ENCODE measurements at places on chromosomes 7 and 10.

DNA sequence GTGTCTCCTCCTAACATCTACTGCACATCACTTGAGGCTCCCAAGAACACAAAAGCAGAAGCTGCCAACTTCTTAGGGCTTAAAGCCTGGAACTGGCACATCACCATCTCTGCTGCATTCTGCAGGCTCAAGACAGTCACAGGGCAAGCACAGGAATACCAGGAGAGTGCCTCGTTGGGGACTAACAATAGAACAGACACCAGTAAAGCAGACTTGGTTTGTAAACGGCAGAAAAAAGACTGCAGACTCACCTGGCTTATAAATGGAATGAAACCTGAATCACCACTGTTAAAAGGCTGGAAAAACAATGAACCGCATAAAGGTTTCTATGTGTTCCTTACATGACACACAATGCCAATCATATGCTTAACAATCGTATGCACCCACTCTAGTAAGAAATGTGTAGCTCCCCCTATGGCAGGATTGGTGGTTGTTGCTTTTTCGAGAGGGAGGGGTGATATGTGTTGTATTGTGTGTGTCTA is 12.8 kb downstream of the RHEB start:
- H3K36me3 ChIP-seq = no peaks in the 10 kb centered on the region
- H3K4me3 ChIP-seq = no peak overlapping the region
- no peak overlapping the region for H3K27ac ChIP-seq
- peaks cover 50% of the 10 kb centered on the region for H3K4me1 ChIP-seq
- ATAC-seq = no peak
- no peaks in the 10 kb centered on the region for H3K27me3 ChIP-seq

DNA sequence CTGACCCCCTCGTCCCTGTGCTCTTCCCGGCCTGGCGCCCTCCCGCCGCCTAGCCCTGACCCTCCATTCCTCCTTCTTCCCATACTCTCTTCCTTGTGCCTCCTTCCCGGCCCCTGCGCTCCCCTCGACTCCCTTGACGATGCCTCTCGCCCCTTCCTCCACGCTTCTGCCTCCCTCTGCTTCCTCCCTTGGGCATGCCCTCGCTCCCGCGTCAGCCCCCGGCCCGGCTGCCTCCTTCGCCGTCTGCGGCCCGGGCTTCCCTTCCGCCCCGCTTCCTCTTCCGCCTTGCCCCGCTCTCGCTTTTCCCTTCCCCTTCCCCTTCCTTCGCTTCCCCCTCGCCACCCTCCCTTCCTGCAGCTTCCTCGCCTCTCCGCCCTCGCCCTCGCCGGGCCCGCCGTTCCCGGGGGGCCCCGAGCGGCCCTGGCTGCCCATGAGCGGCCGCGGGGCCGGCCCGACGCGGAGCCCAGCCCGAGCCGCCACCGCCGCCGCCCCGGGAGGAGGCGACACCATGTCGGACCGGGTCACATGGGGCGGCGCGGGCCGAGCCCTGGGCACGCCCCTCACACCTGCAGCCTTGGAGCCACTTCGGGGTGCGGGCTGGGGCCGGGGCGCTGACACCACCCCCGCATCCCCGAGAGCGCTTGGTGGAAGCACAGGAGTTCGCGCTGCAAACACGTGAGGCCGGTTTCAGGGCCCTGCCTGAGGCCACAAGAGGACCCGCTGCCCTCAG is at the start of gene FBXW4:
Gene FBXW4, minus strand, starts transcription at position 497 of the 730 bp plus-strand sequence. Its CDS starts 65 bp downstream, at position 432.
- H3K27me3 ChIP-seq = no peaks in the 10 kb centered on the region
- peaks cover 35% of the 10 kb centered on the region for H3K4me1 ChIP-seq
- peak; percentile 89 for ATAC-seq

- H3K4me1 ChIP-seq = peaks cover 31% of the 10 kb centered on the region
- H3K36me3 ChIP-seq = no peaks in the 10 kb centered on the region
- no peak overlapping the region for H3K27ac ChIP-seq
- H3K27me3 ChIP-seq = no peaks in the 10 kb centered on the region
- no peak for ATAC-seq
Measured at GRCh38 chr10:73092830-73093229, 3.8 kb downstream of the P4HA1 start.

- peaks cover 10% of the 10 kb centered on the region for H3K4me1 ChIP-seq
- peak; percentile 73 for ATAC-seq
- peaks cover 12% of the 10 kb centered on the region for H3K27me3 ChIP-seq
- no peak overlapping the region for H3K4me3 ChIP-seq
Measured at GRCh38 chr10:133445751-133446708, 7.7 kb upstream of the SCART1 start.

DNA sequence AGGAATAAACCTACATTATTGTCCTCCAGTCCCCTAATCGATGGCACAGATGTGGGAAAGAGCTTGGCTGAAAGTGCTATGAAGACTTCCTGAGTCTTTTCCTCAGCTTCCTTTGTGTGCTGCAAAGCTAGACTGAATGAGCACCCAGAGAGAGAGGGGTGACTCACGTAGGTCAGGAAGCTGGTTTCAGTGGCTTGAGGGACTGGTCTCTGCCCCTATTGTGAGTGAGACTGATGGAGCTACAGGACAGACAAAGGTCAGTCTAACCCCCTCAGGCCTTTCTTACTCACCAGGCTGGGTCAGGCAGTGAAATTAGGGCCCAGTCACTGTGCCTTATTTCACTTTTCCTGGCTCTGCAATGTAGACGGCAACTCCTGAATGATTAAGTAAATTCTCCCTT is 171.1 kb upstream of the GRB10 start:
- H3K4me3 ChIP-seq = no peak overlapping the region
- no peaks in the 10 kb centered on the region for H3K27me3 ChIP-seq
- ATAC-seq = no peak
- no peak overlapping the region for H3K27ac ChIP-seq
- no peaks in the 10 kb centered on the region for H3K36me3 ChIP-seq

GRCh38 chr7:109391240-109391639 is 821.6 kb downstream of the DNAJB9 start:
- H3K4me1 ChIP-seq = no peaks in the 10 kb centered on the region
- H3K27ac ChIP-seq = no peak overlapping the region
- H3K4me3 ChIP-seq = no peak overlapping the region
- no peaks in the 10 kb centered on the region for H3K36me3 ChIP-seq

DNA sequence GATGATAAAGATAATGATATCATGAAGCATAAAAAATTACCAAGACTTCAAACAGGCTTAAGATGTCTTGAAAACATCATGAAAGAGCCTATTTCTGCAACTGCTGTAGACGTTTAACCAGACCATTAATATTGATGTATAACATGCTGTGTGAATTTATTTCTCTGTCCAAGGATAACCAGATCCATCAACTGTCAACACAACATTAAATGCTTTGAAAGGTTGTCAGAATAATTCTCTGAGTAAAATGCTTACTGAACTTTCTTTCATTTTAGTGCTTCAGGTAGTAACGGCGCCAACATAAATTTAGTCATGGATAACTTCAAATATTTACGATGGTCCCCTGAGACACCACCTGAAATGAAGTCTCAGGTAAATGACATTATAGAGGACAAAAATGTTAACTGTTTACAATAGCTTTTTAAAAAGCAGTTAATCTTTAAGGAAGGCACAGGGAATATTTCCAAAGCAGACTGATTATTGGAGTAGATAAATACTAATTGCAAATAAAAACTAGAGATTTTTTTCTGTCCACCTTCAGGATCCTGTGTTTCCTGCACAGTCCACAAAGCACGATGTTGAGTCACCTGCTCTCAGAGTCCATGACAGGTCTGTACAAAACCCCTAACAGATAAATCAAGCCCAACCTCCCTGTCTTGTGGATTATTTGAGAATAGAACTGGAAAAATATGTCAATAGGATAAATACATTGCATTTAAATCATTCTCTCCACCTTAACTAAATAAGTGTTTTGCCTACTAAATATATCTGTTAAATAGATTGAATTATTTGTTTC is 1213.2 kb downstream of the XPNPEP1 start:
- H3K27ac ChIP-seq = no peak overlapping the region
- no peak overlapping the region for H3K4me3 ChIP-seq
- no peak for ATAC-seq
- H3K36me3 ChIP-seq = no peaks in the 10 kb centered on the region
- H3K27me3 ChIP-seq = no peaks in the 10 kb centered on the region
- H3K4me1 ChIP-seq = no peaks in the 10 kb centered on the region

DNA sequence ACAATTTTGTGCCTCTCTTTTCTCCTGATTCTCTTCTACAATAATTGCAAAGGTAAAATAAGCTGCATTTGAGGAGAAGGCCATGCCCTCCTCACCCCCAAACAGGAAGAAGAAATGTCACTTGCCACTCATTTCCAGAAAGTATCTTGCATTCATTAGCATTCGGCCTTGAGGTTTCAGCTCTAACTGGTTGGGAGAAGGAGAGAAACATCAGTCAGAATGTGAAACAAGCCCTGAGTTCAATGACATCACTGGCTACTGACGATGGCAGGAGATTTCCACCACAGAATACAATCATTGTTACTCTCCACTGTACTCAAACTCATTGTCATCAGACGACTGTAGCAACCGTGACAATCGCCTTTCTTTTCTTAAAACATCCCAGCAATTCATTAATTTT is 72.8 kb downstream of the PRKCQ start:
- ATAC-seq = peak; percentile 86
- no peaks in the 10 kb centered on the region for H3K4me1 ChIP-seq
- H3K4me3 ChIP-seq = no peak overlapping the region
- no peak overlapping the region for H3K27ac ChIP-seq
- H3K36me3 ChIP-seq = no peaks in the 10 kb centered on the region
